ENCODE measurements at places on chromosomes 16 and 17. TPM values are rescaled to one million over a fixed set of nuclear protein-coding genes. Genes with fewer than 3 reads are reported as not detected.

Gene CCL8
- 8.8 TPM for total RNA-seq

Gene KRTAP4-11
- not detected for total RNA-seq

Gene CNGB1
- not detected for total RNA-seq

Gene AHSP
- total RNA-seq = not detected

Gene WFIKKN1
- 0.14 TPM for total RNA-seq

Gene KRTAP4-6
- total RNA-seq = not detected

Gene GNG13
- total RNA-seq = not detected

Gene ACADVL
- 227 TPM for total RNA-seq

Gene TMIGD1
- not detected for total RNA-seq

Gene KRTAP9-2
- not detected for total RNA-seq

Measured in smooth muscle cell of bladder (primary cell).